Activated B cell treated with CpG ODN at 0.5 μM for 24 hours (primary cell): ENCODE measurements at places on chromosomes 1 and 21.

- H3K36me3 ChIP-seq: no peaks in the 10 kb centered on the region
- no peaks in the 10 kb centered on the region for H3K27me3 ChIP-seq
- DNase-seq: no peak
- H3K4me3 ChIP-seq: no peak overlapping the region
- no peaks in the 10 kb centered on the region for H3K4me1 ChIP-seq
- no peak overlapping the region for H3K27ac ChIP-seq
Observed at GRCh38 chr21:26079366-26079765, 91.2 kb downstream of the APP start.

DNA sequence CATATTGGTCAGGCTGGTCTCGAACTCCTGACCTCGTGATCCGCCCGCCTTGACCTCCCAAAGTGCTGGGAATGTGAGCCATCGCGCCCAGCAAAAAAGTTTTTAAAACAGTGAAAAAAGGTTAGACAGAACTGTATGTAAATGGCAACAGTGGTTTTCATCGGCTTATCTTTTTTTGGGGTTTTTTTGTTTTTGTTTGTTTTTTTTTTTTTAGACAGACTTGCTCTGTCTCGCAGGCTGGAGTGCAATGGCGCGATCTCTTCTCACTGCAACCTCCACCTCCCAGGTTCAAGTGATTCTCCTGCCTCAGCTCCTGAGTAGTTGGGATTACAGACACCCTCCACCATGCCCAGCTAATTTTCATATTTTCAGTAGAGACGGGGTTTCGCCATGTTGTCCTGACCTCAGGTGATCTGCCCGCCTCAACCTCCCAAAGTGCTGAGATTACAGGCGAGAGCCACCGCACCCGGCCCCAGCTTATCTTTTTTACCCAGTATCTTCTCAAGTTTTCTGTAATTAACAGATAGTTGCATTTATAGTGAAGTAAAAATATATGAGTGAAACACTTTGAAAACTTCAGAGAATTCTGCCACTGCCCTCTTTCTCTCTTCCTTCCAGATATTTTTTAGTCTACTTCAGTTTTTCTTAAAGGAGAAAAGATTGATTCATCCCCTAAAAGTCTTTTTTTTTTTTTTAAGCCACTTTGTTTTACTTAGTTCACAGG lies 13.1 kb downstream of the TIMM17A start:
- no peak overlapping the region for H3K4me3 ChIP-seq
- H3K4me1 ChIP-seq: no peaks in the 10 kb centered on the region
- no peak overlapping the region for H3K27ac ChIP-seq
- H3K27me3 ChIP-seq: no peaks in the 10 kb centered on the region

- H3K36me3 ChIP-seq: no peaks in the 10 kb centered on the region
- DNase-seq: no peak
- H3K27ac ChIP-seq: no peak overlapping the region
- no peaks in the 10 kb centered on the region for H3K27me3 ChIP-seq
- no peak overlapping the region for H3K4me3 ChIP-seq
- H3K4me1 ChIP-seq: peaks cover 4% of the 10 kb centered on the region
Observed at GRCh38 chr1:31860581-31860980, 44.8 kb upstream of the SPOCD1 start.

DNA sequence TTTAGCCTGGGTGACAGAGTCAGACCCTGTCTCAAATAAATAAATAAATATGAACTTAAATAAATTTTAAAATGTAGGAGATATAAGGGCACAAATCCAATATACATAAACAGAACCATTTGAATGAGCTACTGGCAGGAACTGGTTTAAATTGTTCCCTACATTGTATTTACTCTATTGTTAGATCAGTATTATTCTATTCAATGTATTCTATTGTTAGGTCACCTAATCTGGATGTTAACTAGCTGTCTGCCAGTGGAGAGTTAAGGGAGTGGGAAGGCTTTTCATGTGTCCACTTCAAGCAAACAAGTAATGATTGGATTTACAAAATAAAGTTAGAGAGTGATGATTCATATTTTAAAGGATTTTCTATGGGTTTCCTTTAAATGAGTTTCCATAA lies 4.9 kb upstream of the FBXO28 start:
- DNase-seq: no peak
- peaks cover 11% of the 10 kb centered on the region for H3K27me3 ChIP-seq
- no peak overlapping the region for H3K4me3 ChIP-seq
- peaks cover 11% of the 10 kb centered on the region for H3K4me1 ChIP-seq

GRCh38 chr1:202173993-202174392 lies 13.6 kb upstream of the PTPN7 start:
- H3K27me3 ChIP-seq: no peaks in the 10 kb centered on the region
- no peaks in the 10 kb centered on the region for H3K36me3 ChIP-seq
- H3K27ac ChIP-seq: no peak overlapping the region
- no peak for DNase-seq
- H3K4me1 ChIP-seq: no peaks in the 10 kb centered on the region

DNA sequence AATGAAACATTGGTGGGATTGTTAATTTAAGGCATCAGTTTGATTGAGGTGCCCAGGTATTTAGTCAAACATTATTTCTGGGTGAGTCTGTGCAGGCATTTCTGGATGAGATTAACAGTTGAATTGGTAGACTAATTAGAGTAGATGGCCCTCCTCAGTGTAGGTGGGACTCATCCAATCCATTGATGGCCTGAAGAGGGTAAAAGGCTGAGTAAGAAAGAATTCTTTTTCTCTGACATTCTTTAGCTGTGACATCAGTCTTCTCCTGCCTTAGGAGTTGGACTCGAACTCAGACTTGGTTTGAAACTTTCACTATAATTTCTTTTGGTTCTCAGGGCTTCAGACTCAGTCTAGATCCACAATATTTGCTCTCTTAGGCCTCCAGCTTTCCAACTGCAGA lies 59.6 kb upstream of the ADAMTS5 start:
- no peak overlapping the region for H3K27ac ChIP-seq
- no peaks in the 10 kb centered on the region for H3K36me3 ChIP-seq
- H3K27me3 ChIP-seq: no peaks in the 10 kb centered on the region
- DNase-seq: no peak
- H3K4me3 ChIP-seq: no peak overlapping the region

DNA sequence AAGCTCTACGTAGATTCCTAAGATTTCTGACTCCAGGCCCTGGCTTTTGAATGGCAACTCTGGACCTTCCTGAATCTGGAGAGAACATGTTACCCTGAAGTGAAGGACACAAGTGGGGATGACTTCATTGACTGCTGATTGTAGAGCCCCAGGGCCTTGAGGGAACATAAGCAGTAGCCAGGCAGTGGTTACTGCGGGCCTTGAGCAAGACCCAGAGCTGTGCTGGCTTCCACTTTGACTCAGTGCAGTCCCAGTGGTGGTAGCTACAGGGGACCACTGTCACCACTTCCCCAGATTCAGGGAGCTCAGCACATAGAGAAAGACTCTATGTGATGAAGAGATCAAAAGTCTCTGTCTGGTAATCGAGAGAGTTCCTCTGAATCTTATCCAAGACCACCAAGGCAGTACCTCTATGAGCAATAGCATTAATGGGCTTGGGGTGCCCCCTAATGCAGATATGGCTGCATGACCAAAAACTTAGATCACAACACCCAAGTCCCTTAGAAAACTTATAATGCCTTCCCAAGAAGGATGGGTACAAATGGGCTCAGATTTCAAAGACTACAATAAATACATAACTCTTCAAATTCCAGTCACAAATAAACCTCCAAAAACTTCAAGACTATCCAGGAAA lies 1278.3 kb downstream of the AMY1C start:
- H3K4me1 ChIP-seq: no peaks in the 10 kb centered on the region
- DNase-seq: no peak
- no peak overlapping the region for H3K4me3 ChIP-seq
- no peaks in the 10 kb centered on the region for H3K27me3 ChIP-seq

DNA sequence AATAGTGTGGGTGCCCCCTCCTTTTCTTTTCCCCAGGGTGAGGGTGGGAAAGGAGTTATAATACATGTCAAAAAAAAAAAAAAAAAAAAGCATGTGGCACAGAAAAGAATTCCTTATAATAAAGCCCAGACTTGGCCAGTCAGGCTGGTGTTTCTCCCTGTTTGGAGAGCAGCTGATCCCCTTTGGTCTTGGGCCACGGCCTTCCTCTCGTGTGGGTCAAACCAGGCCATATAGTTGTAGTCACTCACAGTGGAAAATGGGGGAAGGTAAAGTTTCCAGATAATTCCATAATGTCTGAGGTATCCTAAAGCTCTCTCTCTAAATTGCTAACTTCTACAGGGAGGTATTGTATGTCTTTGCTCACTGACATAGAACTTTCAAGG lies 22.0 kb downstream of the CLIC6 start:
- no peak overlapping the region for H3K27ac ChIP-seq
- H3K4me3 ChIP-seq: no peak overlapping the region
- DNase-seq: no peak
- H3K36me3 ChIP-seq: no peaks in the 10 kb centered on the region
- no peaks in the 10 kb centered on the region for H3K4me1 ChIP-seq

- H3K27ac ChIP-seq: no peak overlapping the region
- peaks cover 9% of the 10 kb centered on the region for H3K27me3 ChIP-seq
- no peaks in the 10 kb centered on the region for H3K36me3 ChIP-seq
Observed at GRCh38 chr21:42163511-42163863, 55.5 kb upstream of the ABCG1 start.

DNA sequence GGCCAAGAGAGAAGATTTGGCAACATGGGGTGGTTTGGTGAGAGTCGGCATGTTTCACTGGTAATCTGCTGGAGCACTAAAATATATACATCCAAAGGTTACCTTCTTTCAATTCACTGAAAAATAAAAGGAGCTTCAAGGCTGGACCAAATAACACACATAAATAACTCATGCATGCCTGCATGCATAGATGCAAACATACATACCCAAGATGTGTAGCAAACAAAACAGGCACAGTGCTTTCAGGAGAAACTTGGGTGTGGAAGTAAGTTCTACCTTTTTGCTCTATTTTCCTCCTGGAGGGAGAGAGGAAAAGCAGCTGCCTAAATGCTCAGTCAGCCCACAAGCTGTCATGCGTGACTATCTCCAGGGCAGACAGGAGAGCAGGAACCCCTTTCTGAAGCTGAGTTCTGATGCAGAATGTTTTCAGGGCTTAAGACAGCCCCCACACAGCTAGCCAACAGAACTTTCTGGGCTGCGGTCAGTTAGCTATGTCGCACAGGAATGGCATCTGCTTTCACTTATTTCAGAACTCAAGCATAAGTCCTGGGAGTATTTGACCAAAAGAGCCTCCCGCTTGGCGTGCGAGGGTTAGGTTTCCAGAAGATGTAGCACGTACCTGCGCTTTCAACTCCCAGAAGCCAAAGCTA lies 166.2 kb downstream of the TOMM20 start:
- no peaks in the 10 kb centered on the region for H3K27me3 ChIP-seq
- DNase-seq: no peak
- peaks cover 66% of the 10 kb centered on the region for H3K4me1 ChIP-seq
- no peaks in the 10 kb centered on the region for H3K36me3 ChIP-seq

GRCh38 chr1:33256221-33256470 lies 146 bp upstream of the ZNF362 start:
- H3K4me3 ChIP-seq: peak overlapping the region; percentile 64
- H3K27ac ChIP-seq: no peak overlapping the region
- DNase-seq: no peak

DNA sequence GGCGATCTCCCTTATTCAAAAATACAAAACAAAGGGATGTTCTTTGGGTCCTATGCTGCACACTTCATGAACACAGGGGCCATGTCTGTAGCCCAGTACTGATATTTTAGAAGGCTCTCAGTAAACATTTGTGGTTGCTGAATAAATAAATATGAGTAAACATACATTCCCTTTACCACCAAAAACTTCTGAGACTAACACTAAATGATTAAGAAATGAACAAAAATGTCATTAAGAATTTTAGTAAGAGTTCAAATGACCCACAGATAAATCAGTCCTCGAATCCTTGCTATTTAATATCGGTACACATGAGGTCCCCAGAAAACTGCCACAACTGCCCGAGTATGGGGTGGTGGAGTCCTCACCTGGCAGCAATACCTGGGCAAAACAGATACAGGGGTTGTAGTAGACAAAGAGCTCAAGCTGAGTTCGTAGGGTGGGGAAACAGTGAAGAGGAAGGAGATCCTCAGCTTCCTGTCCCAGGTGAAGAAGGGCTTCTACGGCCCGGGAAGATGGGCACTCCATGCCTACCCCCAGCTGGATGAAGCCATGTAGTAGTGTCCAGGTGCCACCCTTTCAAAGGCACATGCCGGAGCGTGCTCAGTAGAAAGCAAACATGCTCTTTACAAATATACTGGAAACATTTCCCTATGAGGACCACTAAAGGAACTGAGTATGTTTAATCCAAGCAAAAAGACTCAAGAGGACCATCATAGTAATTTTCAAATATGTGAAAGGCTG lies 72.6 kb upstream of the ARHGAP29 start:
- H3K27ac ChIP-seq: no peak overlapping the region
- H3K4me1 ChIP-seq: no peaks in the 10 kb centered on the region
- peaks cover 6% of the 10 kb centered on the region for H3K27me3 ChIP-seq

DNA sequence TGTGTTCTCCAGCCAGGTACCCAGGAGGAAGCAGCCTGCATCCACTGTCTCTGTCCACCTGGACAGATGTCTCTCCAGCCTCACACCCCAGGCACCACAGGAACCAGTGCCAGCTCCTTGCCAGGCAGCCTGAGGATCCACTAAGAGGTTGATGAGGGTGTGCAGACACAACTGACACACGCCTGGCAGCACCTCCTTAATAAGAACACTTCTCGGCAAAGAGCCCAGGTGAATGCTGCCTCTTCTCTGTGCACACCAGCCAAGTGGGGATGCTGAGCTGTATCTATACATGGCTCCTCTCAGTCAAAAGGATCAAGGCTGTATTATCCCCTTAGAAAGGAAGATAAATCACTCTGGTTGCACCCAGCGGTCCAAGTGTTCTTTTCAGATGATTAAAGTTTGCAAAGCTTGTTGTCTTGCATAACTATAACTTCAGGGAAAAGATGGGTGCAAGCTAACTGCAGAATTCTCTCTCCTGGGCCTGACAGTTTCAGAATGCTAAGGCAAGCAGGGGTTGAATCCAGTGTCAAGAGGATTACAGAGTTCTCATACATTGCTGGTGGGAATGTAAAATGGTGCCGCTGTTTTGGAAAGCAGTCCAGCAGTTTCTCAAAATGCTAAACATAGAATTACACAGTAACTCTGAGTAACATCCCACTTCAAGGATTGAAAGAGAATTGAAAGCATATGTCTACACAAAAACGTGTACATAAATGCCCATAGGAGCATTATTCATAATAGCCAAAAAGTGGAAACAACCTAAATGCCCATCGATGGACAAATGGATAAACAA lies 3.7 kb upstream of the CAPN8 start:
- no peak overlapping the region for H3K27ac ChIP-seq
- no peaks in the 10 kb centered on the region for H3K36me3 ChIP-seq
- peaks cover 9% of the 10 kb centered on the region for H3K27me3 ChIP-seq
- no peaks in the 10 kb centered on the region for H3K4me1 ChIP-seq
- DNase-seq: no peak

GRCh38 chr1:19825298-19825697 lies 10.2 kb upstream of the RNF186 start:
- H3K27ac ChIP-seq: no peak overlapping the region
- H3K4me3 ChIP-seq: no peak overlapping the region
- DNase-seq: no peak
- H3K36me3 ChIP-seq: no peaks in the 10 kb centered on the region
- H3K4me1 ChIP-seq: no peaks in the 10 kb centered on the region

DNA sequence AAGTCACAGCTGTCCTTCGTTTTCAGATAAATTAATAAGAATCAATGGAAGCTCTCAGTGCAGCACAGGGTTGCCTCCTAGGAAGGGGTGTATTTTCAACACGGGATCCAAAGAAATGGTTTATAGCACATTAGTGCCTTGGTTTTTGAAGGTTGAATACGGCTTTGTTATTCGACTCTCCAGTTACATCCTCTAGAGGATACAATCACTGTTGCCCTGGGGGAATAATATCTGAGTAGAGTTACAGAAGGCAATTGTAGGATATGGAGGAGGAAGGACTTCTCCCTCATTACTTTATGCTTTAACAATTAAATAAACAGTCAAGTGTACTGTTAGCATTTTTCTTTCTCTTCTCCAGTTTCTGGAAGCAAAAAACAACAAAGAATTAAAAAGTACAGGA lies 14.3 kb upstream of the ZNF326 start:
- no peak for DNase-seq
- H3K4me1 ChIP-seq: no peaks in the 10 kb centered on the region
- H3K4me3 ChIP-seq: no peak overlapping the region
- H3K27ac ChIP-seq: no peak overlapping the region
- H3K36me3 ChIP-seq: no peaks in the 10 kb centered on the region
